ENCODE measurements at places on chromosomes 16 and 17.

GRCh38 chr17:73933871-73934270 is 269.6 kb upstream of the RPL38 start:
- H3K27ac ChIP-seq: no peak overlapping the region
- H3K4me1 ChIP-seq: no peaks in the 10 kb centered on the region
- no peak overlapping the region for H3K4me3 ChIP-seq
- H3K36me3 ChIP-seq: no peaks in the 10 kb centered on the region

GRCh38 chr16:75460446-75460845 is 4.0 kb downstream of the TMEM170A start:
- H3K4me3 ChIP-seq: no peak overlapping the region
- no peak overlapping the region for H3K27ac ChIP-seq
- peaks cover 37% of the 10 kb centered on the region for H3K4me1 ChIP-seq
- H3K27me3 ChIP-seq: no peaks in the 10 kb centered on the region
- no peaks in the 10 kb centered on the region for H3K36me3 ChIP-seq

DNA sequence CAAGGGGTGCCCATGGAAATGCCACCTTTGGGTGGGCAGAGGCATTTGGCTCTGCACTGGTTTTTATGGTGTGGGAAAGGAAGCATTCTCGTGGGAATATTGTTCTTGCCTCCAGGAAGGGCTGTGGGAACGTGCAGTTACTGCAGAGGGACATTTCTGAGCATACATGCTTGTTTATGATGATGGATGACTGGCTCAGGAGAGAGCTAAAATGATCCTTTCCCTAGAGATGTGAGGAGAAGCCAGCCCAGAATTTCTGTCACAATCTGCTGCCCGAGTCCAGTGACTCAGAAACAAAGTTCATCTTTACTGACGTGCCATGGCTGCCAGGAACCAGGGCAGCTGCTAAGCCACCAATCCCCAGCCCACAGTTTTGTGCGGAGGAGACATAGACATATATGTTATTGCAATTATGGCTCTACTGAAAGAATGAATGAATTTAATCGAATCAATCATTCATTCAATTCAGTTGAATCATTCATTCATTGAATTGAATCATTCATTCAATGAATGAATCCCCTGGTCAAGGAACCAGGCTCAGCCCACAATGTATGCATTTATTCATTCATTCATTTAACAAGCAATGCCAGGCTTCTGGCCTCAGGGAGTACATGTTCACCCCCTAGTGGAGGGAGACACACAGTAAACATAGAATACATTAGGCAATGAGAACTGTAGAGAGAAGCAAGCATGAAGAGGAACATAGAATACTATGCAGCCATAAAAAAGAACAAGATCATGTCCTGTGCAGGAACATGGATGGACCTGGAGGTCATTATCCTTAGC is 414.4 kb upstream of the HSBP1 start:
- no peaks in the 10 kb centered on the region for H3K36me3 ChIP-seq
- DNase-seq: no peak
- no peaks in the 10 kb centered on the region for H3K27me3 ChIP-seq
- no peaks in the 10 kb centered on the region for H3K4me1 ChIP-seq
- no peak overlapping the region for H3K4me3 ChIP-seq
- H3K27ac ChIP-seq: no peak overlapping the region

DNA sequence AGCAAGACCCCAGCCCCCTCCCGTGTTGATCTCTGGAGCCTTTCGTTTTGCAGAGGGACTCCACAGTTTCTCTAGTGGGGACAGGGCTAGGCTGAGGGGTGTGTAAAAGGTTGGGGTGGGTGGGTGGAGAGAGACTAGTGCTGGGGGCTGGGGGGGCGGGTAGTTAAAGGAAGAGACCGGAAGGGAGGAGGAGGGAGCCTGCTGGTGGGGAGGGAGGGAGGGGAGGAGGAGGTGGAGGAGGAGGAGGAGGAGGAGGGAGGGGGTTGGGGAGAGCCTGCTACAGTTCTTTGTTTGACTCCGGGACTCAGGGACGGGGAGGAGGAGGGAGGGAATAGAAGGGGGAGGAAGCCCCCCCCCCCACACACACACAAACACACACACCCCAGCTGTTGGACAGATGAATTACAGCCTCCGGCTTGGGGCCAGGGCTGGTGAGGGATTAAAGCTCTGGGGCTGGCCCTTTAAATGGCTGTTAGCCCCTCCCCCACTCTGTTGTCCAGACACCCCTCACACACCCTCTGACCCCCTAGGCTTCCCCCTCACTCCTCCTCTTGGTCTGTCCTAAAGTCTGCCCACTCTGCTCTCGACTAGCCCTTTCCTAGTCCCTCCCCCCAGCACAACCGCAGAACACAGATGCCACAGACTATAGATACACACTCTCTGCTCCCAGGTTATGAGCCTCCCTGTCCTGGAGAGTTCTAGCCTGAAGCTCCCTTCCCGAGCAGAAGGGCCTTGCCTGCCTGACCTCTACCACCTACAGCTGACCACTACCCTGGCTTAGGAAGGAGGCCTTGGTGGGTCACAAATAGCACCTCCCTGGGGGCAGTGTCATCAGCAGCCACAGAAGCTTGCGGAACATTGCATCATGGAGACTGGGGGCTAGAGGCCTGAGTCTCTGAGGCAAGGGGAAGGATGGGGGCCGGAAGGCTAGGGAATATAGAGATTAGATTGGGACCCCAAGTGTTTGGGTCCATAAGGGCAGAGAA is 4.4 kb downstream of the KDM6B start:
- H3K27ac ChIP-seq: peak overlapping the region; percentile 100
- no peak for DNase-seq
- H3K36me3 ChIP-seq: no peaks in the 10 kb centered on the region
- no peaks in the 10 kb centered on the region for H3K27me3 ChIP-seq
- H3K4me1 ChIP-seq: peaks cover 59% of the 10 kb centered on the region
- H3K4me3 ChIP-seq: no peak overlapping the region

DNA sequence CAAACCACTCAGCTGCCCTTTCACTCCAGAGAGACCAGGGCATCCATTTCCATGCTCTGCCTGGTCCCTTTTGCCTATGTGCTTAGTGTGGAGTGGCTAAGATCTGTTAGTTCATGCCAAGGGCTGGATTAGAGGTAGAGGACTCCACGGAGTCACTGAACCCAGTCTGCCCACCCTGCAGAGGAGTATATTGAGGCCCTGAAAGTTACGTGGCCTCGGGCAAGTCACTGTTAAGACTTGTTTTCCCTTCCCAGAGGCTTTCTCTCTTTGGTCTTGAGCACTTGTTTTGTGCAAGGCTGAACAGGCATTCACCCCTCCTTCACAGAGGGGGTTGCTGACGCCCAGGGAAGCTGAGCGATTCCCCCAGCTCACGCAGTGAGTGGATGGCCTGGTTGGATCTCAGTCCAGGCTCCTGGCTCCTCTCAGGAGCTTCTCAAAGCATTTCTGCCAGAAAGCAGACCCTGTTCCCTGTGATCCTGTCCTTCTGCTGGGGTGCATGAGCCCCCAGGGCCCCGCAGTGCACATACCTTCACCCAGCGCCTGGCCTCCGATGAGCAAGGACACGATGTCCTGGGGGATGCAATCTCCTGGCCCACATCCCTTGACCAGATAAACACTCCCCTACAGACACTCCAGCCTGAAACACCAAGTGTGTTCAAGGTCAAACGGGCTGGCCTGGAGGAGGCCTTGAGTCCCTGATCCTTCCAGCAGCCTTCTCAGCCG is 153.4 kb upstream of the GSE1 start:
- no peaks in the 10 kb centered on the region for H3K36me3 ChIP-seq
- H3K4me3 ChIP-seq: no peak overlapping the region
- no peak for DNase-seq
- H3K27me3 ChIP-seq: peaks cover 40% of the 10 kb centered on the region

GRCh38 chr16:86734543-86735460 is 156.5 kb downstream of the FOXL1 start:
- no peak for DNase-seq
- H3K36me3 ChIP-seq: no peaks in the 10 kb centered on the region
- H3K4me3 ChIP-seq: no peak overlapping the region
- H3K4me1 ChIP-seq: no peaks in the 10 kb centered on the region
- peaks cover 70% of the 10 kb centered on the region for H3K27me3 ChIP-seq
- H3K27ac ChIP-seq: no peak overlapping the region

GRCh38 chr16:22969567-22969966 is 155.6 kb downstream of the HS3ST2 start:
- H3K27me3 ChIP-seq: no peaks in the 10 kb centered on the region
- H3K4me1 ChIP-seq: no peaks in the 10 kb centered on the region
- H3K4me3 ChIP-seq: no peak overlapping the region
- no peaks in the 10 kb centered on the region for H3K36me3 ChIP-seq
- H3K27ac ChIP-seq: no peak overlapping the region
- no peak for DNase-seq

DNA sequence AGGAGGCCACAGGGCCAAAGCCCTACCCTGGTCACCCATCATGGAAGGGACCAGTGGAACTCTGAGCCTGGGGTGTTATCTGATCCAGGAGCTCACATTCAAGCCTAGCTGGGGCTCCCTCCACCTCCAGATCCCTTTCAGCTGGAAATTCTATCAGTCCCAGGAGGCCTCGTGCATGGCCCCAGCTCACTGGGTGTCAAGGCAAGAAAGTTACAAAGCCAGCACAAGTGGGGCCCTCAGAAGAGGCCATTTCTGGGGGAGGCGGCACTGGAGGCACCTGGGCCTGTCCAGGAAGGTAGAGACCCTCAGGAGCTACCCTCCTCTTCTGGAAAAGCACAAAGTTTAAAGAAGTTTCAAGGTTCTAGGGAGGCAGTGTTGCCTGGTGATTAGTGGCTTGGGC is 4.8 kb downstream of the CA7 start:
- no peak overlapping the region for H3K27ac ChIP-seq
- H3K4me1 ChIP-seq: peaks cover 10% of the 10 kb centered on the region
- no peak overlapping the region for H3K4me3 ChIP-seq

GRCh38 chr17:67891481-67892119 is 66.3 kb downstream of the BPTF start:
- H3K36me3 ChIP-seq: no peaks in the 10 kb centered on the region
- no peaks in the 10 kb centered on the region for H3K27me3 ChIP-seq
- peak; percentile 11 for DNase-seq
- no peaks in the 10 kb centered on the region for H3K4me1 ChIP-seq
- H3K4me3 ChIP-seq: no peak overlapping the region

GRCh38 chr16:9090101-9090959 is 1.1 kb upstream of the HAPSTR1 start:
- H3K36me3 ChIP-seq: no peaks in the 10 kb centered on the region
- peak; percentile 32 for DNase-seq
- H3K27me3 ChIP-seq: no peaks in the 10 kb centered on the region
- H3K4me3 ChIP-seq: peak overlapping the region; percentile 93
- peak overlapping the region; percentile 61 for H3K27ac ChIP-seq

- H3K27me3 ChIP-seq: no peaks in the 10 kb centered on the region
- no peak for DNase-seq
- H3K4me1 ChIP-seq: no peaks in the 10 kb centered on the region
- H3K27ac ChIP-seq: no peak overlapping the region
- H3K4me3 ChIP-seq: no peak overlapping the region
Observed at GRCh38 chr17:11671126-11671525, 72.9 kb downstream of the DNAH9 start.

GRCh38 chr17:82952019-82952418 is 112.2 kb upstream of the ZNF750 start:
- no peaks in the 10 kb centered on the region for H3K4me1 ChIP-seq
- H3K4me3 ChIP-seq: no peak overlapping the region

- H3K27ac ChIP-seq: no peak overlapping the region
- H3K27me3 ChIP-seq: no peaks in the 10 kb centered on the region
- H3K4me1 ChIP-seq: no peaks in the 10 kb centered on the region
- DNase-seq: no peak
- no peak overlapping the region for H3K4me3 ChIP-seq
Observed at GRCh38 chr17:27368151-27368795, 74.4 kb downstream of the WSB1 start.

GRCh38 chr17:78883089-78883532 is 19.9 kb downstream of the CEP295NL start:
- H3K27ac ChIP-seq: peak overlapping the region; percentile 84
- no peak for DNase-seq
- no peaks in the 10 kb centered on the region for H3K27me3 ChIP-seq
- no peak overlapping the region for H3K4me3 ChIP-seq
- H3K4me1 ChIP-seq: peaks cover 41% of the 10 kb centered on the region

GRCh38 chr17:62381561-62381960 is 1.2 kb downstream of the EFCAB3 start:
- H3K27ac ChIP-seq: no peak overlapping the region
- H3K4me3 ChIP-seq: no peak overlapping the region
- no peaks in the 10 kb centered on the region for H3K36me3 ChIP-seq
- no peak for DNase-seq
- H3K4me1 ChIP-seq: no peaks in the 10 kb centered on the region

DNA sequence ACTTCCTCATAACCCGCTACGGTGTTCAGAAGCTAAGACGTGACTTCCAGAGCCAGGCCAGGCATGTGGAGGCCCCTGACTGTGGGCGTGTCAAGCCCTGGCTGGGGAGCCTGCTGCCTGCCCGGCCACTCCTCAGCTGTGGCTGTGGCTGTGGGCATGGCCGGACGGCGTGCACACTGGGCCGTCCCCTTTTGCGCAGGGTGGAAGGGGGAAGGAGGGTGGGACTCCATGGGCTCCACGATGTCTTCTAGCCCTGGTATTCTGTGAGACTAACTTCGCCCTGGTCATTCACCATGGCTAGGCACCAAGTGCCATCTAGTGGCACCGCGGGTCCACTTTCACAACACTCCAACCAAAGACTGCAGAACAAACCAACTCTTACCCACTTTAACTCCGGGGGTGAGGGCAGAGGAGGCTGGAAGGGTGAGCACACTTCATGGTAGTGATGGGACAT is 67.9 kb downstream of the N4BP1 start:
- peaks cover 78% of the 10 kb centered on the region for H3K36me3 ChIP-seq
- no peak overlapping the region for H3K27ac ChIP-seq
- peaks cover 14% of the 10 kb centered on the region for H3K4me1 ChIP-seq
- no peak for DNase-seq

DNA sequence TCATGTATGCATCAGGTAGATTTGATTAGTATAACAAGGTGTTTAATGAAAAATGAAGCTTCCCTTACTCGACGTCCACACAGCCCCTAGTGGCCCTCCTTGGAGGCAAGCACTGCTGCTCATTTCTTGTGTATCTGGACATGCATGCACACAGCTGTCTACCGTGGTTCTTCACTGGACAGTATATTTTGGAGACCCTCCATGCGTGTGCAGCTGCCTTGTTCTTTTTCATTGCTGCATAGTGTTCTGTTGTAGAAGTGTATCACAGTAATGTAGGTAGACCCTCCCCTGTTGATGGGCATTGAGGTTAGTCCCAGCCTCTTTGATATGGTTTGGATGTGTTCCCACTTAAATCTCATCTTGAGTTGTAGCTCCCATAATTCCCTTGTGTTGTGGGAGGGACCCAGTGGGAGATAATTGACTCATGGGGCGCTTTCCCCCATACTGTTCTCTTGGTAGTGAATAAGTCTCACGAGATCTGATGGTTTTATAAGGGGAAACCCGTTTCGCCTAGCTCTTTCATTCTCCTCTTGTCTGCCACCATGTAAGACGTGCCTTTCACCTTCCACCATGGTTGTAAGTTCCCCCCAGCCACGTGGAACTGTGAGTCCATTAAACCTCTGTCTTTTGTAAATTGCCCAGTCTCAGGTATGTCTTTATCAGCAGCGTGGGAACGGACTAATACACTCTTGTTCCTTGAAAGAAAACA is 6.3 kb downstream of the CMIP start:
- H3K27me3 ChIP-seq: no peaks in the 10 kb centered on the region
- H3K27ac ChIP-seq: no peak overlapping the region
- no peak overlapping the region for H3K4me3 ChIP-seq
- H3K4me1 ChIP-seq: peaks cover 23% of the 10 kb centered on the region

Measured in left lung (tissue), 14 donors.